ENCODE measurements at places on chromosomes 13 and 19. TPM values are rescaled to one million over a fixed set of nuclear protein-coding genes. Genes with fewer than 3 reads are reported as not detected.

Gene SLITRK6
- total RNA-seq = not detected

Gene NLRP7
- not detected for total RNA-seq

DNA sequence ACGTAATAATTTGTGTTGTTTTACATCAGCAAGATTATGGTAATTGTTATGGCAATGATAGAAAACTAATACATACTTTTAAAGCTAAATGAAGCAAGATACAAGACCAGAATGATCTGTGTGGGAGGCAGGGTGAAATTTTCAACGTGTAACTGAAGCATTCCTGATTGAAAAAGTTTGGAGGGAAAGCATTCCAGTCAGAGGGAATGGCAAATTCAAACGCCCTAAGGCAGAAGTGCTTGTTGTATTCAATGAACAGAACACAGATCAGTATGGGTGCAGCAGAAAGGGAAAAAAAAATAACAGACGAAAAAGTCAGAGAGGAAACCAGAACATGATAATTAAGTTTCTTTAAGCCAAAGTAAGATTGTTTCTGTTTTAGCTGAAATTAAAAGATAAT is 928.5 kb upstream of the SLITRK1 start:
- H3K27me3 ChIP-seq = no peaks in the 10 kb centered on the region
- no peaks in the 10 kb centered on the region for H3K4me1 ChIP-seq
- H3K4me3 ChIP-seq = no peak overlapping the region
- DNase-seq = no peak
- H3K27ac ChIP-seq = no peak overlapping the region

Gene PLPP2
- 1.2 TPM for total RNA-seq

DNA sequence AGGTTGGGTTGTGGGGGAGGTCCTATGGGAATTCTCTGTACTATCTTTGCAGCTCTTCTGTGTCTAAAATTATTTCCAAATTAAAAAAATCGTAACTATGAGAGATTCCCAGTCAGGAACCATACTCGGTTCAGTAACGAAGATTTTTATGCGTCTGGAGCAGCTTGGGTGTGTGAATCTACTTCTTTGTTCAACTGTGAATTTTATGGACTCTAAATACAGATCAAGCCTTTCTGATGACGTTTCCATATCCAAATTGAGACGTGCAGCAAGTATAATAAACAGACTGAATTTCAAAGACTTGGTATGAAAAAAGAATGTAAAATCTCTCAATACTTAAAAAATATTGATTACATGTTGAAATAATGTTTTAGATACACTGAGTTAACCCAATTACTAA is 30.9 kb downstream of the MLLT1 start:
- no peak overlapping the region for H3K27ac ChIP-seq
- no peaks in the 10 kb centered on the region for H3K27me3 ChIP-seq
- peaks cover 40% of the 10 kb centered on the region for H3K4me1 ChIP-seq
- DNase-seq = no peak

Gene FXYD7
- total RNA-seq = not detected

Gene SOX1
- total RNA-seq = not detected

DNA sequence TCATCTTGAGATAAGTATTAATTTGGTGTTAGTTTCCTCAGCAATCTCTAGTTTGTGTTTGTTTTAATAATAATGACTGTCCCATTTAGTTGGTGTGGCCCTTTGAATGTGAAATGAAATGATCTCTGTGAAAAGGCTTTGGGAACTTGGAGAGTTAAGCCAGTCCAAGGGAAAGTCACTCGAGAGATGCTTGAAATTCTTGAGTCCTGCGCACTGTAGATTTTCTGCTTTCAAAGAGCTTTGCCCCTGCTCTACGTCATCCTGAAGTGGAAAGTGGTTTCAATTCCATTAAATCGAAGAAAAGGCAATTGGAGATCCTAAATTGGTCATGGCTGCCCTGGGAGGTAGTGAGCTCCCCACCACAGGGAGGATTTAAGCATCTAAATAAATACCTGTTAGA is 403.8 kb downstream of the ZNF536 start:
- H3K4me1 ChIP-seq = no peaks in the 10 kb centered on the region
- H3K36me3 ChIP-seq = no peaks in the 10 kb centered on the region
- no peak overlapping the region for H3K27ac ChIP-seq
- no peak overlapping the region for H3K4me3 ChIP-seq
- H3K27me3 ChIP-seq = no peaks in the 10 kb centered on the region

- no peaks in the 10 kb centered on the region for H3K27me3 ChIP-seq
- H3K4me1 ChIP-seq = no peaks in the 10 kb centered on the region
- H3K27ac ChIP-seq = no peak overlapping the region
- no peaks in the 10 kb centered on the region for H3K36me3 ChIP-seq
- H3K4me3 ChIP-seq = no peak overlapping the region
Observed at GRCh38 chr13:93539914-93540313, 313.3 kb downstream of the GPC6 start.

Gene TPTE2
- not detected for total RNA-seq

Gene C19orf12
- total RNA-seq = 142 TPM

DNA sequence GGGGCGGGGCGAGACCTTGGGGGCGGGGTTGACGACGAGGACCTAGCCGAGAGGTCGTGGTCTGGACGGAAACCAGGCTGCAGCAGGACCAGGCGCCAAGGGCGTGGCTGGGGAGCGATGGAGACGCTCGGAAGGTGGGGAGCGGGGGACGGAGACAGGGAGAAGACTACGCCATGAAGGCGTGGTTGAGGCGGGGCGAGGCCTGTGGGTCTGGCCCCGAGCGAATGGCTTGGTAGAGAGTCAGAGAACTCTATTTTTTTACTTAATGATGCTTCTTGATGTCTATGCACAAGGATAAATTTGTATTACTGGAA is 674 bp upstream of the FBXL12 start:
- no peaks in the 10 kb centered on the region for H3K36me3 ChIP-seq
- H3K4me3 ChIP-seq = peak overlapping the region; percentile 38
- DNase-seq = no peak
- H3K27ac ChIP-seq = peak overlapping the region; percentile 100

DNA sequence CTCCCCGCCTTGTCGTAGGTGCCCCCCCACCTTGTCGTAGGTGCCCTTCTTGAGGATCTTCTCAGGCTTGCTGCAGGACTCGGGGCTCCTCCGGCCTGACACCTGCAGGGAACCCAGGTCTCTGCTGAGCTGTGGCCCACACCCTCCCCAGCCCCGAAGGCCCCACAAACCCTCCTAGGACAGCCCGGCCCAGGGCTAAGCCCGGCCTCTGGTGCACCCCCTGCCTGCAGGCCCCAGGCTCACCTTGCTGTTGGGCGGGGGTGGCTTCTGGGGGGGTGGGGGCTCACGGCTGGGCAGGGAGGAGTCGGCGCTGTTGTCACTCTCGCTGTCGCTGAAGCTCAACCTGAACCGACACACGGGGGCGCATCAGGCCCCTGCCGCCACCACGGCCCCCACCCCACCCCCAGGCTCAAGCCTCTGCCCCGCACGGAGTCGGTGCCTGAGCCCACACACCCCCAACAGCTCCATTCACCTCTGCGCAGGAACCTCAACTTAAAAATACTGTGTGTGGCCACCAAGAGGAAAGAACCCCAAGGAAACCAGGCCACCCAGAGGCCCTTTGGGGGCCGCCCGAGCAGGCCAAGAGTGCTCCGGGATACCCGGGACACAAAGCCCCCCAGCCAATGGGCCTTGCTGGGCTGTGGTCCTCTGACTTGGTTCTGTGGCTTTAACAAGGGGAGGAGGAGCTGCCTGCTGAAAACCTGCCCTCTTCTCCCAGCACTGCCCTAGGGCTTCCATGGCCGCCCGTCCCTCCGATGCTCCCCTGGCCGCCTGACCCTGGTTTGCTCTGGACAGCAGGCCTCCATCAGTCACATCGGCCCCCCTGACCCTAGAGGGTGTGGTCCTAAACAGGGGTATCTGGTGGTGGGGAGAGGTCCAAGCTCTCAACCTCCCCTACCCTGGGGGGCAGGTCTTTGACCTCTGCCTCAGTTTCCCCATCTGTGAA is 65.8 kb downstream of the MLLT1 start:
- H3K27ac ChIP-seq = no peak overlapping the region
- no peaks in the 10 kb centered on the region for H3K36me3 ChIP-seq
- no peak for DNase-seq
- H3K4me3 ChIP-seq = no peak overlapping the region

GRCh38 chr13:29532116-29532515 is 63.4 kb downstream of the SLC7A1 start:
- no peaks in the 10 kb centered on the region for H3K27me3 ChIP-seq
- H3K4me1 ChIP-seq = no peaks in the 10 kb centered on the region
- no peak for DNase-seq
- H3K4me3 ChIP-seq = no peak overlapping the region
- no peak overlapping the region for H3K27ac ChIP-seq
- no peaks in the 10 kb centered on the region for H3K36me3 ChIP-seq

GRCh38 chr19:40755248-40755624 is 4.2 kb downstream of the SNRPA start:
- no peak overlapping the region for H3K4me3 ChIP-seq
- H3K27me3 ChIP-seq = no peaks in the 10 kb centered on the region
- peaks cover 16% of the 10 kb centered on the region for H3K4me1 ChIP-seq
- no peaks in the 10 kb centered on the region for H3K36me3 ChIP-seq
- no peak for DNase-seq

GRCh38 chr13:48318821-48319511 is 15.4 kb downstream of the RB1 start:
- no peak for DNase-seq
- no peak overlapping the region for H3K27ac ChIP-seq
- H3K4me1 ChIP-seq = no peaks in the 10 kb centered on the region
- H3K36me3 ChIP-seq = peaks cover 5% of the 10 kb centered on the region
- peak overlapping the region; percentile 24 for H3K4me3 ChIP-seq
- H3K27me3 ChIP-seq = no peaks in the 10 kb centered on the region

GRCh38 chr19:41426952-41427646 is at the start of gene B3GNT8:
Gene B3GNT8 (minus strand): TSS chr19:41427374. CDS start chr19:41426778, 596 bp downstream.
- DNase-seq = peak; percentile 65
- H3K4me1 ChIP-seq = peaks cover 31% of the 10 kb centered on the region
- peak within 1 kb of the TSS; percentile 63 for H3K27ac ChIP-seq
- no peaks in the 10 kb centered on the region for H3K27me3 ChIP-seq
- no peaks in the 10 kb centered on the region for H3K36me3 ChIP-seq

GRCh38 chr19:48487544-48487943 is 18.4 kb downstream of the CYTH2 start:
- no peak overlapping the region for H3K27ac ChIP-seq
- H3K4me3 ChIP-seq = no peak overlapping the region
- H3K36me3 ChIP-seq = no peaks in the 10 kb centered on the region
- peaks cover 23% of the 10 kb centered on the region for H3K27me3 ChIP-seq

Gene ANKLE1
- total RNA-seq = 1.4 TPM

- H3K36me3 ChIP-seq = no peaks in the 10 kb centered on the region
- no peaks in the 10 kb centered on the region for H3K4me1 ChIP-seq
- H3K27ac ChIP-seq = no peak overlapping the region
- no peaks in the 10 kb centered on the region for H3K27me3 ChIP-seq
Observed at GRCh38 chr13:21850013-21851006, 179.4 kb downstream of the FGF9 start.

Gene RASGRP4
- total RNA-seq = 0.67 TPM

GRCh38 chr13:62088165-62088564 is 672.5 kb upstream of the PCDH20 start:
- no peak overlapping the region for H3K27ac ChIP-seq

DNA sequence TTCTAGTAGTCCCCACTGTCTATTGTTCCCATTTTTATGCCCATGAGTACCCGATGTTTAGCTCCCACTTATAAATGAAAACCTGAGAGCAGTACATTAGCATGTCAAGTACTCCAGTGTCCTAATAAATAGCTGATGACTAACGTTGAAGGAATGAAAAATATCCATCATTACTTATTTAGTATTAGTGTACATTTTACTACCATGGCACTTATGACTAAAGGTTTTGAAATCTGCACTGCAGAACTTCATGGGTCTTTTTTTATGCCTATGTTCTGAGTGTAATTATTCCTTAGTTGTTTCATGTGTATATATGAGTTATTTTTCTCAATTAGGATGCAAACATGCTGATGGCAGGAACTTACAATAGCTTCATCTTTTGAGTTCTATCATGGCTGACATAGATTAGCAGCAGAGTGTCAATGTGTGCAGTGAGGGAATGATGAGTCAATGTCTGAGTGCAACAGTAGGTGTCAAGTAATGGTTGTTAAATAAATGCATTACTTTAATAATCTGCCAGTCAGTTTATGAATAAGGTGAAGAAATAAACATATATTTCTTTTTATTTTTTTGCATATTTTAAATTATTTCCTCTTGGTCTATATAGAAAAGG is 188.4 kb downstream of the ITGBL1 start:
- no peaks in the 10 kb centered on the region for H3K27me3 ChIP-seq
- H3K4me1 ChIP-seq = no peaks in the 10 kb centered on the region
- no peak for DNase-seq

DNA sequence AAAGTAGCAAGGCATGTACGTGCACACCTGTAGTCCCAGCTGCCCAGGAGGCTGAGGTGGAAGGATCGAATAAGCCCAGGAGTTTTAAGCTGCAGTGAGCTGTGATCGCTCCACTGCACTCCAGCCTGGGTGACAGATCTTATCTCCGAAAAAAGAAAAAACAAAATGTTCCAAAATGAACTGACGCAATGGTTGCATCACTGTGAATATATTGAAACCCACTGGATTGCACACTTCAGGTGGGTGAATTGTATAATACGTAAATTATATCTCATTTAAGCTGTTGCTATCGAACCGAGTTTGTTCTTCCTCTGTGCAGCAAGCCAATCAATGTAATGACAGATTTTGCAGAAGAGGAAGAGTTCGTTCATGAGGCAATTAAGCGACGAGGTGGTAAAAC is 1.6 kb upstream of the CASP14 start:
- H3K36me3 ChIP-seq = no peaks in the 10 kb centered on the region
- DNase-seq = no peak
- H3K4me3 ChIP-seq = no peak overlapping the region
- no peaks in the 10 kb centered on the region for H3K27me3 ChIP-seq
- no peak overlapping the region for H3K27ac ChIP-seq

Gene SYNE4
- total RNA-seq = not detected

GRCh38 chr19:14127929-14128509 is 8.4 kb downstream of the ASF1B start:
- H3K36me3 ChIP-seq = no peaks in the 10 kb centered on the region
- DNase-seq = peak; percentile 95
- no peak overlapping the region for H3K4me3 ChIP-seq
- peak overlapping the region; percentile 94 for H3K27ac ChIP-seq

Gene KCNN1
- total RNA-seq = not detected

DNA sequence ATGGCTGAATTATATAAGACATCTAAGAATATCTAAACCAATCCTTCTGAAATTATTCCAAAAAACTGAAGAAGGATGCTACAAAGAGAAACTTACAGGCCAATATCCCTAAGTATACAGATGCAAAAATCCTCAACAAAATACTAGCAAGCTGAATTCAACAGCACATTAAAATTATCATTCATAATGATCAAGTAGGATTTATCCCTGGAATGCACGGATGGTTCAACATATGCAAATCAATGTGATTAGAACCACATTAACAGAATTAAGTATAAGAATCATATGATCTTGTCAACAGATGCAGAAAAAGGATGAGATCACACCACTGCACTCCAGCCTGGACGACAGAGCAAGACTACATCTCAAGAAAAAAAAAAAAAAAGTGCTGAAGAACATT is 13.3 kb downstream of the ZNF560 start:
- no peaks in the 10 kb centered on the region for H3K36me3 ChIP-seq
- no peak overlapping the region for H3K27ac ChIP-seq
- no peaks in the 10 kb centered on the region for H3K27me3 ChIP-seq
- no peaks in the 10 kb centered on the region for H3K4me1 ChIP-seq
